Activated CD4-positive, alpha-beta T cell treated with anti-CD3 and anti-CD28 coated beads, Interleukin-2, amount 10 ng/mL, durations not matched to agents 24 days and 14 days (primary cell): ENCODE measurements at places on chromosomes 5 and 9. TPM values are rescaled to one million over a fixed set of nuclear protein-coding genes. Genes with fewer than 3 reads are reported as not detected.

GRCh38 chr5:7473668-7474215 lies 77.8 kb downstream of the ADCY2 start:
- no peak for DNase-seq

LCP2 gene
- 278 and 283 TPM in 2 replicates for total RNA-seq

PCDHGB2 gene
- total RNA-seq: 0.63 and 0.97 TPM in 2 replicates

DNA sequence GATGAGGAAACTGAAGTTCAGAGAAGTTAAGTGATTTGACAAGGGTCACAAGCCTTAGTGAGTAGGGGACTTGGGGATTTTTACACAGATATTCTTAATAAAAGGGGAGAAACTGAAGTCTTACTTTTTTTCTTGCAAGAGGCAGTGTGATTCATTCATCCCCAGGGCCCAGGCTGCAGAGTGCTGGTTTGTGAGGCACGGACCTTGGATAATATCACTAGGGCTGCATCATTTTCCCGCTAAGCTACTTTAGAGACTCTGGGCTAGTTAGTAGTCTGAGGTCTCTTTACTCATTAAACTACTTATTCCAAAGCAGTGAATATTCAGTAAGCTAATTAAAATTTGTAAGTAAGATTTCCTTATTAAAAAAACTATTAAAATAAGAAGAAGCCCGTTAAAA lies 195.0 kb downstream of the PBX3 start:
- DNase-seq: no peak

- DNase-seq: no peak
Measured at GRCh38 chr5:133698646-133699526, 86.5 kb upstream of the FSTL4 start.

TMEM215 gene
- not detected in 2 replicates for total RNA-seq

SAXO1 gene
- total RNA-seq: not detected in 2 replicates

DNA sequence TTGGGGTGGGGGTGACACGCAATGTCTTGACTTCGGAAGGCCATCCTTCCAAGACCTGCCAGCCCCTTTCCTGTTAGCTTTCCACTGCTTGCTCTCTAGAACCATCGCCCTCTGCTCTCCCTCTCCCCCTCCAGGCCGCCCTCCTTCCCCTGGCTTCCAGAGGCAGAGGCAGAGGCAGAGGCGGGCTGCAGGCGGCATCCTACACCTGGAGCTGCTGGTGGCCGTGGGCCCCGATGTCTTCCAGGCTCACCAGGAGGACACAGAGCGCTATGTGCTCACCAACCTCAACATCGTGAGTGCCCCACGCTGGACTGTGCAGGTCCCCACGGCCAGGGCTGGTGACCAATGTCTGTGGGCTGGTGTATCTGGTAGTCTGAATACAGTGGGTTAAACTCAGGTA lies 2.0 kb downstream of the ADAMTS13 start:
- DNase-seq: no peak

PPP3R2 gene
- total RNA-seq: not detected in 2 replicates

TTLL11 gene
- 2.4 and 2.8 TPM in 2 replicates for total RNA-seq

PRSS3 gene
- total RNA-seq: not detected in 2 replicates

ACSL6 gene
- total RNA-seq: 36.9 and 39.6 TPM in 2 replicates

- no peak for DNase-seq
Measured at GRCh38 chr9:94700445-94700844, 26.1 kb upstream of the AOPEP start.

DNA sequence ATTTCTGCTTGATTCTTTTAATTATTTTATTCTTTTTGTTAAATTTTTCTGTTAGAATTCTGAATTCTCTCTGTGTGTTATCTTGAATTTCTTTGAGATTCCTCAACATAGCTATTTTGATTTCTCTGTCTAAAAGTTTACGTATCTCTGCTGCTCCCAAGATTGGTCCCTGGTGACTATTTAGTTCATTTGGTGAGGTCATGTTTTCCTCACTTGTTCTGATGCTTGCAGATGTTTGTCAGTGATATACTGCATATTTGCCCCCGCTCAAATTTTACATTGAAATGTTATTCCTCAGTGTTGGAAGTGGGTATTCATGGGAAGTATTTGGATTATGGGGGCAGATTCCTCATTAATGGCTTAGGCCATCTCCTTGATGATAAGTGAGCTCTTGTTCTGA lies 105.3 kb downstream of the PRDM9 start:
- no peak for DNase-seq

DNA sequence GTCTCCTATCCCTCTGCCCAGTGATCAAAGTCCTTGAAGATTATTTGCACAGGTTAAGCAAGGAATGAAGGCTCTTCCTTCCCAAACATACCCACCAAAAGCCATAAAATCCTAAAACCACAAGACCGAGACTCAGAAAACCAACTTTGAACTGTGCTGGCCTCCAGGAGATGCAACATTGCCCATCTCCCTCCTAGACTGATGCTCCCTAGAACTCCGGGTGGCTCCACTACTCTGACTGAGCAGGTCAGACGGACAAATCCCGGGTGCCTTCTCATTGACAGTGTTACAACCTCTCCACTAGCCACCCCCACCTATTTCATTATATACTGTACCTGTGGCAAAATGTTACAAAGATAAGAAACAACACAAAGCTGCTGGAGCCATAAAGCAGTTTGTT lies 110.1 kb downstream of the FANCC start:
- DNase-seq: no peak

DNA sequence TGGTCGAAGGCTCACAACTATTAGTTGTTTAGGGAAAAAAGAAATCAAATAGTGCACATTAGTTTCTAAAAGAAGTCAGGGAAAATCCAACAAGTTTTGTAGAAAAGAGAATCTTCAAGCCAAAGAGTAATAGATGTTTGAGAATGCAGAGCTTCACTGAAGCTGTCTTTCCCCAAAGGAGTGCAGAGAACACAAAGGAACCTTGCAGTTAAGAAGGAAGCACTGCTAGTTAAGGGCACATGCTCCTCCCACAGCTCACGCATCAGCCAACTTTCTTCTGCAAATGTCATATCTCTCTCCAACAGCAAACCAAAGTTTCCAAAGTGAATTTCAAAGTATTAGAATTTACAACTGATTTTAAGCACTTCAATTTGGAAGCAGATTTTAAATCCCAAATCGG lies 116.4 kb upstream of the FST start:
- DNase-seq: no peak

PPP6C gene
- total RNA-seq: 48.1 and 52.5 TPM in 2 replicates

GRCh38 chr5:124088289-124089032 lies 576.5 kb downstream of the CSNK1G3 start:
- DNase-seq: no peak
